Sigmoid colon (tissue), 7 donors: ENCODE measurements at places on chromosomes 7 and 10. TPM values are rescaled to one million over a fixed set of nuclear protein-coding genes. Genes with fewer than 3 reads are reported as not detected.

The TMEM130 gene
- 3.2 TPM for total RNA-seq

The FAM180A gene
- total RNA-seq: 7.8 TPM

DNA sequence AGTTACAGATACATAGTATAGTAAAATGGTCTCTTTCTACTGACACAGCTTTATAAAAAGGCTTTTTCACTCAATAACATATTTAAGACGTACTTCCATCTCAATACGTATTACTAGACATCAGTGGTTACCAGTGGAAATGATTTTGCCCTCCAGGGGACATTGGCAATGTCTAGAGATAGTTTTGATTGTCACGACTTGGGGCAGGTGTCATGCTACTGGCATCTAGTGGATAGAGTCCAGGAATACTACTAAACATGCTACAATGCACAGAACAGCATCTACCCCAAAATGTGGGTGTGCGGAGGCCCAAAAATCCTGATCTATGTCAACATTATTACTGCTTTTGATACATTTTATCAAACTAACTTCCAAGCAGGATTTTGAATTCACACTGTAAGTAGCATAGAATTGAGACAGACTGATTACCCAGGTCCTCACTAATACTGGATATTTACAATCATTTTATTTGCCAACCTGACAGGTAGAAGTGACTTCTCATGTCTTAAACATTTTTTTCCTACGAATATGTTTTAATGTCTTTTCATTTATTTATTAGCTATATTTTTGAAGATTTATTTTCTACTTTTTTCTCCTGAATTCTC, 53.8 kb downstream of the HGF start:
- DNase-seq: no peak

- DNase-seq: no peak
These were observed 63.4 kb downstream of the OSBPL3 start for GRCh38 chr7:24916463-24917040.

DNA sequence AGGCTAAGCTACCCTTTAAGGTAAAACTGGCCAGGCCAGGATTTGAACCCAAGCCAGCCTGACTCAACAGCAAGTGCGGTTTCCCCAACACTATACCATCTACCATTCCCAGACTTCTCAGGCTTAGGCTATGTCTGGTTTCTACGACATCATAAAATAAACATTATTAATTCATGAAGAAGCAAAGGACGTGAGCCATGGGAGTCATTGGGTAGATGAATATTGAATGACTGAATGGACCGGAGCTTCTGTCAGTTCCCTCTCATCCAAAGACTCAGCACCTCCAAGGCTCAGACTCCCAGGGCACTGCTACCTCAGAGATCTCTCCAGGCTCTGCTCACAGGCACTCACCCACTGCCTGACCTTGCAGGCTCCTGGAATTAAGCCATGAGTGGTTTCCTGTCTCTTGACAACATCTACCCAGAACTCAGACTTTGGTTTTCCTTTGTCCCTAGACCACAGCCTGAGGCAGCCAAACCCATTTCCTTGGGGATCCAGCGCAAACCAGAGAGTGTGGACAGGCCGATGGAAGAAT, 64.6 kb upstream of the STEAP1B start:
- no peak for DNase-seq
